ENCODE measurements at places on chromosomes 6 and 20.

- no peak for DNase-seq
These were observed 672.4 kb upstream of the MARCKS start for GRCh38 chr6:113184736-113185135.

- peak; percentile 29 for DNase-seq
These were observed 153.6 kb upstream of the QKI start for GRCh38 chr6:163260911-163261310.

DNA sequence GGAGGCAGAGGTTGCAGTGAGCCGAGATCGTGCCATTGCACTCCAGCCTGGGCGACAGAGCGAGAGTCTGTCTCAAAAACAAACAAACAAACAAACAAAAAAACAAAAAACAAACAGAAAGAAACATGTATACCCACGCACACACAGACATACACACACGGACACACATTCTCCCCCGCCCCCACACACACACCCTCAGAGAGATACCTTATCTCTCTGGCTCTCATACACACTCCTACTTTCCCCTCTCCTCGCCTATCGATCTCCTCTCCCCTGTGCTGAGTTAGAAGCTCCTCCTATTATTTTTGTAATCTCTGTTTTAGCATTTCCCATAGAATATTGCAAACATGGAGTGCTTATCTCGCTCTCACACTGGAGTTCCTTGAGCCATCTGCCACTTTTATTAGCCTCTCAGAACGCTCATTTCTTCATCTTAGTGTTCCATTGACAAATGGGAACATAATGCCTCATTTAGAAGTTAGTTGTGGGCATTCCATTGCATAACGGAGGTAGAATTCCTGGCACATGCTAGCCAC is 144.2 kb upstream of the CITED2 start:
- DNase-seq = no peak

GRCh38 chr6:163513570-163514166 is 99.2 kb downstream of the QKI start:
- no peak for DNase-seq

DNA sequence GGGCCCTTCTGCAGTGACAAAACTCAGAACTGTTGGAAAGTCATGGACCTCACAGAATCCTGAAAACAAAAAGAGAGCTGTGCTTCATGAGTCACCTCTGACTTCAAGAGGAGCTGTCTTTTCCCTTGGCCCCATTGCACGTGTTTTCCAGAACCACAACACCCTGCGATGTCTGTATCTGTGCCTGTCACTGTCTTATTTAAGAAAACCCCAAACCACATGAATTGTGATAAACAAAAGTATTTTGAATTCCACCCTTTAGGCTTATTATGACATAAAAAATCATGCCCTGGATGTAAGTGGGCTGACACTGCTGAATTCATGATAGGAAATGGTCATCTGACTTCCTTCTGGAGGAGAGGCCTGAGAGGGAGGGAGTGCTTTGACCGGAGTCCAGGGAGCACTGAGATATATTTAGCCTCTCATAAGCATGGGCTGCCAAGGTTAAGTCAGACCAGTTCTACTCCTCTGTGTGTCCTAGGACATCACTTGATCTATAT is 96.4 kb upstream of the DUSP22 start:
- DNase-seq = no peak

DNA sequence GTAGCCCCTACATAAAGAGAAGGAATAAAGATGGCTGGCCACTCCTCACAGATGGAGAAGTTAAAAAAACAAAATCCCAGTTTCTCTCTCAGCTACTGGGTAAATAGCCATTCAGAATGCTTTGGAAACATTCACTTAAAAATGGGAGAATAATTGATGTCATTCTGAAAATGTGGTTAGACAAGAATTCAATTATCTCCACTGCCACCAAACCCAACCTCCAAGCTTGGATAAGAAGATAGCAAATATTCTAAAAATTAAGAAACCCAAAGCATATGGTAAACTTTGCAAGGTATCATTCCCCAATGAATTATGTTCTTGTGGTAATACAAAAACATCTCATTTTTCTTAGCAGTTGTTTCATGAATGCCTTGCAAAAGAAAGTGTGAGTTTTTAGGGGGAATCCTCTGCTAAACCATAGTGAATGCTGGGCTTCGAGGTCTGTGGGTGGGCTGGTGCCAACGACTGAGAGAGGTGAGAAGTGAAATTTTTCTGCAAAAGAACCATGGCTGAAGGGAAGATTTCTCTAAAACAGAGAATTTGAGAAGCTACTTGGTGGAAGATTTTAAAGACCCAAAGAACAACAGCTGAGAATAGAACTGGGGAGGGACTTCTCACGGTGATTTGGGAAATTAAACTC is 497.9 kb upstream of the JARID2 start:
- no peak for DNase-seq

DNA sequence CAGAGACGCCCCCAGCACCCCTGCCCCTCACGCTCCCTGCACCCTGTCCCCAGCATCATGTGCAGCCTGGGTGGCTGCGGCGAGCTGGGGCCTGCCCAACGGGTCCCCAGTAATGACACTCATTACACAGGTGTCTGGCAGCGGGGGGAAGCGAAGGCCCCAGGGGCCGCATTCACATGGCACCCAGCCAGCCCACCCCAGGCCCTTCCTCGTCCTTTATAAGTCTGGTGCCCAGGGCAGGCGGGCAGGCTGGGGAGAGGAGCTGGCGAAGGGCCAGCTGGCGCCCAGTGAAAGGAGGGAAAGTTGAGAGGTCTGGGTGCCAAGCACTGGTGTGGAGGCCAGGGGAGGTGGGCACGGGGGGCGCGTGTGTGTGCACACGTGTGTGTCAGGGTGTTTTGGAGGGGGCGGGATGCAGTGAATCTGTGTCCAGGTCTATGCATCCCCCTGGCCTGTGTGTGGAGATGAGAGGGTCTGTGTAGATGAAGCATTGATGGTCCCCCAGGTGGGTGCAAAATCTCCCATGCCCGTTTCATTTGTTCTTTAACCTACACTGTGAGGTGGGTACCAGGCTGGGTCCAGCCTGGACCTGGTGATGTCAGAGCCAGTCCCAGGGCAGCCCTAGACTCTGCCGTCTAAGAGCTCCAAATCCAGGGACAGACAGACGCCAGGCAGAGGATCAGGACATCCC is 105.3 kb downstream of the CEBPB start:
- peak; percentile 53 for DNase-seq

- no peak for DNase-seq
These were observed 105.8 kb downstream of the MAFB start for GRCh38 chr20:40583205-40583604.

DNA sequence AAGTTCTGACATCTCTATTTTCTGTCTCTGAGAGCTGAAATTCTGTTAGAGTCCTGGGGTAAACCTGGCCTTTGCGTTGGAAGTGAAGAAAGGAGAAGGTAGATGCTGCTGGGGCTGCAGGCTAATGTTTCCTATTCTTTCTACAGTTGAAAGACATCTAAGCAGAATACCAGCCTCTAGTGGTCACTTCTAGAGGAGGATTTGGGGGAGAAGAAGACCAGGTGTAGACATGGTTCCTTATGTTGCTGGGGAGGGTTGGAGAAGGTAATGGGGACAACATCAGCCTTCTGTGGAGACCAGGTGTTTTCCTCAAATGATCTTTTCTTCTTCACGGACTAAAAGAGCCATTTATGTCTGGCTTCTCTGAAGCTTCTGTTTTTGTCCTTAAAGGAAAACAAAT is 62.6 kb downstream of the BTBD3 start:
- peak; percentile 30 for DNase-seq
